GM06990 (cell line): ENCODE measurements at places on chromosomes 5 and 9.

GRCh38 chr9:91491624-91492023 is 68.0 kb upstream of the NFIL3 start:
- no peak for DNase-seq

GRCh38 chr5:141898448-141899049 is 20.3 kb upstream of the PCDH1 start:
- no peak for DNase-seq

GRCh38 chr9:115025721-115026120 is 92.2 kb downstream of the TNC start:
- no peak for DNase-seq

DNA sequence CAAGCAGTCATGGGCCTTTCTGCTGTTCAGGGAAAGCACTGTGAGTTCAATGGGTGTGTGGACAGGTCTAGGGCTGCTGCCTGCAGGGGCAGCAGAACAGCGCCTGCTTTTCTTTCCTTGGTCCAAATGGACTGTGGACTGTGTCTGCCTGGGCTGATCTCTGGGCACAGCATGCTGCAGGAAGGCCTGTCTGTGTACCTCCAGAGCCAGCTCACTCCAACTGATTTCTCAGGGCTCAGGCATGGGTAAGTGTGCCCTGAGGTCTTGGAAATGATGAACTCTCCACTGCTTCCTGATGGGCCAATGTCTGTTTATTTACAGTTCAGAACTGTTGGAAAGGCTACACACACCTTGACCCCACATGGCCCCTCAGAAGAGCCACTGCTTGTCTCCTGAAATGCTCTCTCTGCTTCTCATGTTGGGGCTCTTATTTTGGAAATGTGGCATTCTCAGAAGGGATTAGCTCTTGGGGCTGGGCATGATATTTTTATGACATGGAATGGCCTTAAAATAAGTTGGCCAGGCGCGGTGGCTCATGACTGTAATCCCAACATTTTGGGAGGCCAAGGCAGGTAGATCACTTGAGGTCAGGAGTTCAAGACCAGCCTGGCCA is 27.0 kb downstream of the SLC22A4 start:
- DNase-seq = no peak

DNA sequence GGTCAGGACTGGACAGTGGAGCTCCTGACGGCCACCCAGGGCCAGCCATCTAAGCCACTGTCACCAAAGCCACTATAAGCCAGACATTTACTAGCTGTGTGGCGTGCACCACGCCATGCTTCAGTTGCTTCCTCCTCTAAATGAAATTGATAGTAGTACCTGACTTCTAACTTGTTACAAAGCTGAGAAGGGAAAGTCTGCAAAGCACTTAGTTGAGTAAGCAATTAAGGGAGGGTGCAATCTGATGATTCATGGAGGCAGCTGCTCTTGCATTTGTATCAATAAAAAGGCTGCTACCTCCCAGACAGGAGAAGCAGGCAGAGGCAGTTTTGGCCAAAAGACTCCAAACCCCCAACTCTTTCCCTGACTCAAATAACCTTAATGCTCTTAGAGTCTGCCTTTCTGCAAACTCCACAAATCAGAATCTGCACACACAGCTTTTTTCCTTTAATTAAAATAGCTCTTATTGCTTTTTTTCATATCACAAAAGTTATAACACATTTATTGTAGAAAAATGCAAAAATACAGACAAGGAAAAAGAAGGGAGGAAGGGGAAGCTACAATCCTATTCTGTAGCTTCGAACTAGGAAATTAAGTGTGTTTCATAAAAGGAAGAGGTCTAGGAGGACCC is 19.3 kb upstream of the RAPGEF1 start:
- no peak for DNase-seq

- no peak for DNase-seq
Measured at GRCh38 chr5:169024421-169024820, 276.5 kb downstream of the SLIT3 start.
